Bronchial smooth muscle cell (primary cell): ENCODE measurements at places on chromosomes 4 and X. TPM values are rescaled to one million over a fixed set of nuclear protein-coding genes. Genes with fewer than 3 reads are reported as not detected.

ZFYVE28 gene
- total RNA-seq: 8.2 and 9.9 TPM in 2 replicates

NUDT6 gene
- 4.5 and 9.6 TPM in 2 replicates for total RNA-seq

TMEM47 gene
- total RNA-seq: 17.8 and 27.0 TPM in 2 replicates

CT47B1 gene
- total RNA-seq: not detected in 2 replicates

CXCL8 gene
- total RNA-seq: 0.17 and 1.9 TPM in 2 replicates

LONRF3 gene
- 0.16 and 0.17 TPM in 2 replicates for total RNA-seq

SLC7A11 gene
- total RNA-seq: 37.5 and 75.0 TPM in 2 replicates

ELK1 gene
- 7.7 and 8.2 TPM in 2 replicates for total RNA-seq

TCEANC gene
- total RNA-seq: 2.5 and 6.0 TPM in 2 replicates

HOPX gene
- 0.34 and 10.4 TPM in 2 replicates for total RNA-seq

UPF3B gene
- 1.7 and 1.9 TPM in 2 replicates for total RNA-seq

RHOH gene
- total RNA-seq: under 0.01 TPM in 1 of 2 replicates, not detected in the other

PABPC4L gene
- total RNA-seq: 0.09 and 0.47 TPM in 2 replicates

SSX2 gene
- not detected in 2 replicates for total RNA-seq

RIBC1 gene
- total RNA-seq: 0.79 and 1.4 TPM in 2 replicates

PF4V1 gene
- 1.9 and 12.0 TPM in 2 replicates for total RNA-seq

MUC7 gene
- not detected in 2 replicates for total RNA-seq

PRDM8 gene
- total RNA-seq: 2.1 and 2.7 TPM in 2 replicates

NUP62CL gene
- total RNA-seq: 0.32 TPM in 1 of 2 replicates, not detected in the other

FGG gene
- not detected in 2 replicates for total RNA-seq

GLRB gene
- total RNA-seq: 1.7 and 3.2 TPM in 2 replicates

NAA11 gene
- total RNA-seq: not detected in 2 replicates

SPINK2 gene
- total RNA-seq: not detected in 2 replicates

DACH2 gene
- under 0.01 TPM in 1 of 2 replicates, not detected in the other for total RNA-seq

BBS7 gene
- total RNA-seq: 13.4 and 19.9 TPM in 2 replicates

PDGFRA gene
- total RNA-seq: 529 and 975 TPM in 2 replicates

SUPT20HL1 gene
- 0.09 and 0.32 TPM in 2 replicates for total RNA-seq

LIMCH1 gene
- 0.17 and 4.9 TPM in 2 replicates for total RNA-seq

SPATA18 gene
- 17.7 and 22.2 TPM in 2 replicates for total RNA-seq

NIPAL1 gene
- not detected in 2 replicates for total RNA-seq

XAGE1A gene
- total RNA-seq: not detected in 2 replicates

ADH1A gene
- 0.09 and 0.16 TPM in 2 replicates for total RNA-seq
